ENCODE measurements at places on chromosomes 4 and X. TPM values are rescaled to one million over a fixed set of nuclear protein-coding genes. Genes with fewer than 3 reads are reported as not detected.

DNA sequence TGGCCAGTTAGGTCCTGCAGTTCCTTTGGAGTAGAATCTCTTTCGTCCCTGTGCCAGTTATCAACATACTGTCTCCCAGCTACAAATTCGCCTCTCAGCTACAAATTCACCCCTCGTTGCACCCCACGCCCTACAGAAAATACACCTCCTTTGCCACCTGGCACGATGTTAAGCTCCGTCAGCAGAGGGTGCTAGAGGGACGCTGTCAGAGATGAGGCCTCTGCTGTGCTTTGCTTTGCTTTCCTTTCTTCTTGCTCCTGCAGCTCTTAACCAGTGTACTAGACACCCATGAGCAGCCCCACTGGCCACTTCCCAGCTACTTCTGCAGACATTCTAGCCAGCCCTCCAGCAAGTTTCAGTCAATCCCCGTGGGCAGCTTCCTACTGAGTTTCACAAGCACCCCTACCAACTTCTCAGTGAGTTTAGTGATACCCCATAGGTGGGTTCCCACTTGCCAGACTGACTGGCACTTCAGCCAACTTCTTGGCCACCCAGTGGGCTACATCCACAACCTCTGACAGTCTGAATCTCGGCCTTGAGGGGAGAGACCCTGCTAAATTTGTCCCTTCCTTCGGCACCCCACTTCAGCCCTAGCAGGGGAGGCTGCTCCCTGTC is 21.8 kb downstream of the HAUS3 start:
- no peaks in the 10 kb centered on the region for H3K27me3 ChIP-seq
- no peak overlapping the region for H3K27ac ChIP-seq
- no peak overlapping the region for H3K4me3 ChIP-seq
- H3K4me1 ChIP-seq, result no peaks in the 10 kb centered on the region

DNA sequence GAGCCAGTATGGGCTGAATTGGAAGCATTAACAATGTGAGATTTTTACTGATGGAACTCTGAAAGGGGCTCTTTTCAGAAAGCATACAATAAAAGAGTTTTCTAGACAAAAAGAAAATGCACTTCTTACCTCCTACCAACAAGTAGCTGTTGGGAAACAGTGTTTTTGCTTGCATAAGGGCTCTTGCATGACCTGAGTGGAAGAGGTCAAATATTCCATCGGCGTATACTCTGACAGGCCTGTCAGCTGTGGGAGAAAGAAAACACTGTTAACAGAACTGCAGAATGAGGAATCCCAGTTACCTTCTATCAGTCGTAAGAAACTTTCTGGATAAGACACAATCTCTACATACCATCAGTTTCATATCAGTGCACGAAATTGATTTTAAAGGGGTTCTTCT is 39.5 kb downstream of the PCYT1B start:
- no peak overlapping the region for H3K4me3 ChIP-seq
- no peak overlapping the region for H3K27ac ChIP-seq
- DNase-seq, result no peak
- no peaks in the 10 kb centered on the region for H3K4me1 ChIP-seq

GRCh38 chr4:43766648-43767047 is 682.0 kb downstream of the KCTD8 start:
- H3K27ac ChIP-seq, result no peak overlapping the region
- H3K4me3 ChIP-seq, result no peak overlapping the region
- H3K27me3 ChIP-seq, result no peaks in the 10 kb centered on the region
- H3K36me3 ChIP-seq, result no peaks in the 10 kb centered on the region

Gene MAOB
- total RNA-seq, result 44.7 TPM

Gene MAGEB18
- total RNA-seq, result not detected

Gene GCNA
- total RNA-seq, result 4.8 TPM

Gene MAGIX
- total RNA-seq, result 2.8 TPM

Gene OTUD6A
- total RNA-seq, result not detected

Gene PFKFB1
- 0.30 TPM for total RNA-seq

Data from aorta (tissue), 5 donors.